NCI-H187 (cell line): ENCODE measurements at places on chromosomes 11 and 22.

DNA sequence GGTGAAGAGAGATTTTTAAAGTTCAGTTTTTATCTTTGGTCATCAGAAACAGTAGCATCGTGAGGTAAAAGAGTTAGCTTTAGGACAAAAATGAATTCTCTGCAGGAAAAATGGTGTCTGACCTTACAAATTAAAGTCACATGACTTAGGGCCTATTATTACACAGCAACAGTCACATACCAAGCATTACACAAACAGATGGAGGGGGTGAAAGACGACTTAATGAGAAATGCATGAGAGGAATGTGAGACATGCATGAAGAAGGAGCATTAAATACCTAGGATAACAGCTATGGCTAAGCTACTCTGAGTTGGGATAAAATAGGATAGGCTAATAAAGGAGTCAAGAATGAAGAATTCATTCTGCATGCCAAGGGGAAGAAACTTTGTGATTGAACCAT, 77.5 kb downstream of the BLID start:
- DNase-seq: no peak

GRCh38 chr11:50298182-50298988, 265.7 kb downstream of the OR4C45 start:
- DNase-seq: no peak

DNA sequence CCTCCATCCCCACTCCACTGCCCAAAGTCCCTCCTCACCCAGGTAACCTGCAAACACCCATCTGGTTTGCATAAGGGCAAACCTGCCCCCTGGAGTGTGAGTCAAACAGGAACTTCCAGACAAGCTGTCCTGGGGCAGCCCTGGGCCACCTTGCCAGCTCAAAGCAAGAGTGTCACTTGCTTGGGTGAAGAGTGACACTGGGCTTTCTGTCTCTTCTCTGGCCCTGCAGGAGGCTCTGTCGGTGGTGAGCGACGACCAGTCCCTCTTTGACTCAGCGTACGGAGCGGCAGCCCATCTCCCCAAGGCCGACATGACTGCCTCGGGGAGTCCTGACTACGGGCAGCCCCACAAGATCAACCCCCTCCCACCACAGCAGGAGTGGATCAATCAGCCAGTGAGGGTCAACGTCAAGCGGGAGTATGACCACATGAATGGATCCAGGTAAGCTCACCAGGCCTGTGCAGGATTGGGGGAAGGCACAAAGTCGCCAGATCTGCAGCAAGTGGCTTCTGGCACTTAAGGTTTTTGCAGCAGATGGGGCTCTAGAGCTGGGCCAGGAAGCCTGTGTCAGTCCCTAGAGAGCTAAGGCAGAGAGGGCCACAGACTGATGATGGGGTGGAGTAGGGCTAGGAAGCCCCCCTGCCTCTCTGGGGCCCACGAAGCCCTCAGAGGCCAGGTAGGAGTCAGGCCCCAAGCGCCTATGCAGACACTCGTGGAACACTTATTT, 64.2 kb downstream of the FLI1 start:
- no peak for DNase-seq

DNA sequence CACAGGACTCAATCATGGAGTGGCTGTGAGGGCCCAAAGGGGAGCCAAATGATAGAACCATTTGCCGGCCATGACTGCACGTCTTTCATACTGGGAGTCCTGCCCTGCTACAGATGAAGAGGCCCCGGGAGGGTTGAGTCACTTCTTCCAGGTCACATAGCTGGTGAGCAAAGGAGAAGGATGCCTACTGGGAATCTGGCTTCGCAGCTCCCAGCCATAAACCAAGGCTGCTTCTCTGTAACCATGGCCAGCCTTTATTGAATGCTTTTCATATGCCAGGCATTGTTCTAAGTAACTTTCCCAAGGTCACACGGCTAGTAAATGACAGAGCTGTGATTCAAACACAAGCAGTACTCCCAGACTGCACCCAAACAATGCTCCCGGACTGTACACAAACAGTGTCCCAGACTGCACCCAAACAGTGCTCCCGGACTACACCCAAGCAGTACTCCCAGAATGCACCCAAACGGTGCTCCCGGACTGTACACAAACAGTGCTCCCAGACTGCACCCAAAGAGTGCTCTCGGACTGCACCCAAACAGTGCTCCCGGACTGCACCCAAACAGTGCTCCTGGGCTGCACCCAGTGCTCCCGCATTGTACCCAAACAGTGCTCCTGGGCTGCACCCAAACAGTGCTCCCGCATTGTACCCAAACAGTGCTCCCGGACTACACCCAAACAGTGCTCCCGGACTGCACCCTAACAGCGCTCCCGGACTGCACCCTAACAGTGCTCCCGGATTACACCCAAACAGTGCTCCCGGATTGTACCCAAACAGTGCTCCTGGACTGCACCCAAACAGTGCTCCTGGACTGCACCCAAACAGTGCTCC, 89.8 kb downstream of the FBXO7 start:
- DNase-seq: no peak

DNA sequence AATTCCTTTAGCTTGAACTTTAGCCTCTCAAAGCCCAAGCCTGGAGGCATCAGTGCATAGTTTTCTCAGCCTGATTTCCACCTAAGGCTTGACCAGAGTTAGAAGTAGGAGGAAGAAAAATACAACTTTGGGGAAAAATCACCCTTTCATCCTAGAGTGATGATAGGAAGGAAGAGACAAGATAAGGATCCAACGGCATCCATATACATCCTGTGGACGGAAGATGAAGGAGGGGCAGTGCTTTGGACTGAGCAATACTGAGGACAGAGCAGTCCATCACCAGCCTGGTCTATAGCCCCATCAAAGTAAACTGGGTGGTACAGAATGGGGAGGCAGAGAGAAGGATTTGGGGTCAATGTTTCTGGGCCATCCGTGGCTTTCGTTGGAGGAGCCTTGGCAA, 247.9 kb downstream of the FAM76B start:
- DNase-seq: no peak

GRCh38 chr11:21817696-21818095, 375.2 kb upstream of the ANO5 start:
- no peak for DNase-seq

GRCh38 chr11:3849297-3849874, 6.1 kb upstream of the STIM1 start:
- no peak for DNase-seq

- DNase-seq: no peak
These were observed 17.6 kb upstream of the CADM1 start for GRCh38 chr11:115521825-115522224.

GRCh38 chr22:25375683-25376082, 156.2 kb downstream of the CRYBB2 start:
- DNase-seq: no peak

GRCh38 chr22:49157529-49158339, 669.9 kb downstream of the BRD1 start:
- no peak for DNase-seq
